GOT3 (cell line): ENCODE measurements at places on chromosomes 3 and 15.
A peak's percentile ranks its signal among the peaks of the same experiment; 100 is the strongest.

- DNase-seq: no peak
These were observed 59.5 kb downstream of the CBLB start for GRCh38 chr3:105809208-105809888.

GRCh38 chr3:59774634-59775033, 724.8 kb upstream of the CFAP20DC start:
- no peak for DNase-seq

DNA sequence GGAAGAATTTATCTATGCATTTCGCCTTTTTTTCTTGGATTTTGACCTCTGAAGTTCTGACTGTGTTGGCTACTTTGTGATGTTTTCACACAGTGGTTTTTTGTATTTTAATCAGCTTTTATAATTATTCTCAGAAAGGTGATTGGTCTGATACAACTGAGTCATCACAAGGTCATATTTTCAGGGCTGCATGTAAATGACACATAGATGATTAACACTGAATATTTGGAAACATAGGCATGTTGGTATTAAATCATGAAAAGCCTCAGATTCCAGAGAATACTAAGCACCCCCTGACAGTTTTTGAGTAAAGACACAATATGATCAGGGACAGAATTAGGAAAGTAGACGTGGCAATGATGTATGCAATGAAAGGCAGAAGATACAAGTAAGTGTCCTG, 175.5 kb upstream of the SLCO3A1 start:
- DNase-seq: no peak

- DNase-seq: no peak
These were observed 13.9 kb downstream of the YEATS2 start for GRCh38 chr3:183711516-183711915.

DNA sequence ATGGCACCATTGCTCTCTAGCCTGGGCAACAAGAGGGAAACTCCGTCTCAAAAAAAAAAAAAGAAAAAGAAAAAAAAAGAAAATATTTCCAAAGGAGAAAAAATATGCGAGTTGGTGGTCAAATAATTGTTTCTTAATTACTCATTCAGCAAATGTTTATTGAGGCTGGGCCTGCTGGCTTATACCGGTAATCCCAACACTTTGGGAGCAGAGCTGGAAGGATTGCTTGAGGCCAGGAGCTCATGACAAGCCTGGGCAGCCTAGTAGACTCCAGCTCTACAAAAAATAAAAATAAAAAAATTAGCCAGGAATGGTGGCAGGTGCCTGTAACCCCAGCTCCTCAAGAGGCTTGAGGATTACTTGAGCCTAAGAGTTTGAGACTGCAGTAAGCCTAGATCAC, 4.1 kb downstream of the KNL1 start:
- DNase-seq: no peak

GRCh38 chr15:56838085-56838484, 80.4 kb upstream of the TCF12 start:
- no peak for DNase-seq

DNA sequence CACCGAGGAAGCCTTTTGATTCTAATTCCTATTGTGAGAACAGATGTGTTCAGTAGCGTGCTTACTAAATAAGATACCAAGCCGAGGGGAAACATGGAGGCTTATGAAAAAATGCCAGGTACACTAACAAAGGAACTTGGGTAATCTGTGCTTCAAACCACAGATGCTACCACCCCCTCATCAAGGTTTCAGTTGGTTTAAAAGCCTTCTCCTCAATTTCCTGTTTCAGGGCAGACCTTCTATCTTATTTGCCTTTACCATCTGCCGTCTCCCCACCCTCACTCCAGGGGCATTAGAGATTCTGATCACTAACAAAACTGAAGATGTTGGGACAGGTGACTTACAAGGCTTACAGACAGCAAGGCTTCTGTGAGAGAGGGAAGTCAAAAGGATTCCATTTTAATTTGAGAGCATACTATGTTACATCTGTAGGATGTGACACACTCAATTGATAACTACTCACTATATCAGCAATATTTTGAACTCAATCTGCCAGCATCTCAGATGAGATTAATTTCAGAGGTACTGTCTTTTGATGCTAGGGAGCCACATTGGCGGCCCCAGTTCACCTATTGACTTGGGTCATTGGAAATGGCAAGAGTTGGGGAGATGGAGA, 60.6 kb upstream of the PLCL2 start:
- DNase-seq: no peak

GRCh38 chr3:188001093-188001492, 152.9 kb upstream of the LPP start:
- no peak for DNase-seq

- no peak for DNase-seq
These were observed 568.2 kb downstream of the TUSC7 start for GRCh38 chr3:117277816-117278215.

GRCh38 chr3:184662187-184662586, 49.7 kb downstream of the MAGEF1 start:
- DNase-seq: no peak

DNA sequence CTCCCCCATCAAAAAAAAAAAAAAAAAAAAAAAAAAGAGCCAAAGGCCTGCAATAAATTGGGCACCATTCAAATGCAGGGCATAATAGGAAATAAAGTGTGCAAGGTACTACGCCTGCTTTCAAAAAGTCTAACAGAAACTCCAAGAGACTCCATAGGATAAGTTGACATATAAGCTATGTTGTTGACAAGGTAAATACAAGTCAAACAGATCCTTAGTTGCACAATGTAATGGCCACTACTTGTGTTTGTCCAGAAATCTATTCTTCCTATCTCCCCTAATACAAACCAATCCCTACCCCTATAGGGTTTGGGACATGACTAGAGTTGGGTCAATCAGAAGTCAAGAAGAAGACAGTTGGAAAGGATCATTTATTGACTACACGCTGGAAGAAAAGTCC, 16.0 kb downstream of the MAP4 start:
- no peak for DNase-seq

- DNase-seq: no peak
These were observed 428.3 kb downstream of the NAALADL2 start for GRCh38 chr3:175287361-175287963.

GRCh38 chr15:70479785-70480184, 283.6 kb downstream of the UACA start:
- DNase-seq: no peak

DNA sequence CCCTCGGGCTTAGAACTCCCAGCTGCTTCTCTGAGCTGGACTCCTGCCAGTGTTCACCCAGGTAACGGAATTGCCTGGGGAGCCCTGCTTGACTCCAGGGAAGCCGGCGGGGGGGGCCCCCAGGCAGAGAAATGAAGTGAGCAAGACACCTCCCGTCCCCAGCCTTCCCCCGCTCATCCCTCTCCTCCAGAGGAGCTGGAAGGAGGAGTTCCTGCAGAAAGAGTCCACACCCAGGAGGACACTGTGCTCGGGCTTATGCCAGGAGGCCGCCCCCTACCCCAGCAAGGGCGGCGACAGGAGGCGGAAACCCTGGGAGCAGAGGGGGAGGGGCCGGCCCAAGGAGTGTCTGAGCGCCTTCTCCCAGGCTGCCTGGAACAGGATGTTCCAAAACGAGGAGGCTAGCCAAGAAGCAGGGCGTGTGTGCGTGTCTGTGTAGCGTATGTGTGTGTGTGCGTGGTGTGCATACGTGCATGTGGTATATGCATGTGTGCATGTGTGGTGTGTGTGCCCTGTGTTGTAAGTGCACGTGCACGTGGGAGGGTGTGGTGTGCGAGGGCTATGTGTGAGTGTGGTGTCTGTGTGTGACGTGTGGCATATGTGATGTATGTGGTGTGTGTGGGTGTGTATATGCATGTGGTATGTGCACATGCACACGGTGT, 511.3 kb downstream of the SHQ1 start:
- DNase-seq: no peak

GRCh38 chr3:193621127-193621526, 28.1 kb downstream of the OPA1 start:
- no peak for DNase-seq

- DNase-seq: no peak
These were observed 74.0 kb downstream of the B3GALNT1 start for GRCh38 chr3:161031134-161031533.

DNA sequence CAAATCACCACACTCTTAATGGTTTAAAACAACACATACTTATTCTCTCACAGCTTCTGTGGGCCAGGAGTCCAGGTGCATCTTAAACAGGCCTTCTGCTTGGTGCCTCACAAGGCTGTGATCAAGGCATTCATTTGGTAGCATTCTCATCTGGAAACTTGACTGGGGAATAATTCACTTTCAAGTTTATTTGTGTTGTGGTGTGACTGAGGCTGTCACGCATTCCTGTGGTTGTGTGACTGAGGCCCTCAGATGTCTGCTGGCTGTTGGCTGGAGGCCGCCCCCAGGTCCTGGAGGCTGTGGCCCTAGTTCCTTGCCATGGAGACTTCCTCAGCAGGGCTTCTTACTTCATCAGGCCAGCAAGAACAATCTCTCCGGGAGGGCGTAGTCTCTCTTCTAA, 16.9 kb upstream of the FAM3D start:
- DNase-seq: no peak

GRCh38 chr3:69650066-69650419, 89.2 kb upstream of the MITF start:
- no peak for DNase-seq

GRCh38 chr3:38582316-38582715, 67.2 kb downstream of the SCN5A start:
- DNase-seq: no peak

- DNase-seq: peak; percentile 79
These were observed at the start of gene DALRD3 for GRCh38 chr3:49017971-49018706. DALRD3 (minus strand) TSS chr3:49018580; CDS start chr3:49018564, 16 bp downstream.

DNA sequence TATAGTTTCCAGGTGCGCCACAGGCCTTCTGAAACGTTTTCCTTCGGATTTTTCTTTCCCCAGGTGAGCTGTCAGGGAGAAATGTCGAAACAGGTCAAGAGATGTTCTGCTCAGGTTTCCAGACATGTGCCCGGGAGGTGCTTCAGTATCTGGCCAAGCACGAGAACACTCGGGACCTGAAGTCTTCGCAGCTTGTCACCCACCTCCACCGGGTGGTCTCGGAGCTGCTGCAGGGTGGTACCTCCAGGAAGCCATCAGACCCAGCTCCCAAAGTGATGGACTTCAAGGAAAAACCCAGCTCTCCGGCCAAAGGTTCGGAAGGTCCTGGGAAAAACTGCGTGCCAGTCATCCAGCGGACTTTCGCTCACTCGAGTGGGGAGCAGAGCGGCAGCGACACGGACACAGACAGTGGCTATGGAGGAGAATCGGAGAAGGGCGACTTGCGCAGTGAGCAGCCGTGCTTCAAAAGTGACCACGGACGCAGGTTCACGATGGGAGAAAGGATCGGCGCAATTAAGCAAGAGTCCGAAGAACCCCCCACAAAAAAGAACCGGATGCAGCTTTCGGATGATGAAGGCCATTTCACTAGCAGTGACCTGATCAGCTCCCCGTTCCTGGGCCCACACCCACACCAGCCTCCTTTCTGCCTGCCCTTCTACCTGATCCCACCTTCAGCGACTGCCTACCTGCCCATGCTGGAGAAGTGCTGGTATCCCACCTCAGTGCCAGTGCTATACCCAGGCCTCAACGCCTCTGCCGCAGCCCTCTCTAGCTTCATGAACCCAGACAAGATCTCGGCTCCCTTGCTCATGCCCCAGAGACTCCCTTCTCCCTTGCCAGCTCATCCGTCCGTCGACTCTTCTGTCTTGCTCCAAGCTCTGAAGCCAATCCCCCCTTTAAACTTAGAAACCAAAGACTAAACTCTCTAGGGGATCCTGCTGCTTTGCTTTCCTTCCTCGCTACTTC, 3.8 kb downstream of the BHLHE40 start:
- no peak for DNase-seq

- DNase-seq: no peak
These were observed 173.6 kb upstream of the BHLHE40 start for GRCh38 chr3:4805662-4806061.

GRCh38 chr15:51284871-51285270, 53.5 kb downstream of the CYP19A1 start:
- no peak for DNase-seq

- DNase-seq: no peak
These were observed 79.5 kb downstream of the ZNF280D start for GRCh38 chr15:56653787-56654186.

GRCh38 chr3:127092776-127093175, 100.2 kb upstream of the PRR23E start:
- no peak for DNase-seq

DNA sequence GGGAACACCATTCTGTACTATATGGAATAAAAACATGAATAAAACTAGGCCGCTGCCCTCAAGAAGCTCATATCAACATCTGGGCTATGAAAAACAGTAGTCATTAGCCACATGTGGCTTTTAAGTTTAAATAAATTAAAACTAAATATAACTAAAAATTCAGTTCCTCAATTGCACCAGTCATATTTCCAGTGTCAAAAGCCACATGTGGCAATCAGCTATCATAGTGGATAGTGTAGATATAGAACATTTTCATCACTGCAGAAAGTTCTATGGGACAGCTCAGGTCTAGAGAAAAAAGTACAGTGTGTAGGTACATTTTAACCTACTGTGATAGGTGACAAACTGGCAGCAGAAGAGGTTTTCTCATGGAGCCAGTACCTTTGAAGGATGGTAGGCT, 261.4 kb downstream of the FOXP1 start:
- DNase-seq: no peak

- DNase-seq: no peak
These were observed 172.0 kb upstream of the HES1 start for GRCh38 chr3:193963808-193964516.

- no peak for DNase-seq
These were observed 7.0 kb upstream of the CD276 start for GRCh38 chr15:73677146-73677607.

GRCh38 chr15:60795471-60795870, 316.5 kb upstream of the ICE2 start:
- no peak for DNase-seq

DNA sequence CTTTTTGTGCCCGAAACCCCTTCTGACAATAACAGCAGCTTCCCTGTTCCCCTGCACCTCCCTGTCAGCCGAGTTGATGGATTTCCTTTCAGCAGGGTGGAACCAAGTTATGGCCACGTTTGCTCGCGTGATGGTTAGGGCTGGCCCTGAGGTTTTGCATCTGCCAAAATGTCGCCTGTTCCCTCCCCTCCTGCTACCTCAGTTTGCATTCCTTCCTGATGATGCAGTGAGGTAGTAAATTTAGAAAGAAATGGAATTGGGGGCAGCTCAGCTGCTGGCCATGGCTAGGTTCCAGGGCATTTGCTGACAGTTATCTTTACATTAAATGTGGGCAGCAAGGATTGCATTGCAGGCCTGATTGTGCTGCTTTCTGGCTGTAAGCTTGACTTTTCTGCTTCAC, 13.2 kb downstream of the LIMD1 start:
- DNase-seq: no peak

DNA sequence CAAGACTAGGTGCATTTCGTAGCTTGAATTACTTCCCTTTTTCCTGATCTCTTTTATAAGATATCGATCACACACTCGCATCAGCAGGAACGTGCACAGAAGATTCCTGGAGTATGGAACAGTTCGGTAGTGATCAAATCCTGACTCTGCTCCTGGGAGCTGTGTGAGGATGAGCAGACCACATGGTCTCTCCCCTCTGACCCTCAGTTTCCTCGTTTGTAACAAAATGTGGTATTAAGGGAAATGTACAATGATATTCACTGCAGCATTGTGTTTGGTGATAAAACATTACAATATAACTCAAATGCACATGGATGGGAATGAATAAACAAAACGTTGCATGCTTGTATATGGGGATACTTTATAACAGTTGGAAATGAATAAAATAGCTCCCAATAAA, 26.7 kb downstream of the TMED3 start:
- no peak for DNase-seq

- no peak for DNase-seq
These were observed 20.5 kb upstream of the IQSEC1 start for GRCh38 chr3:13093687-13094086.

GRCh38 chr15:35691173-35691761, 145.3 kb upstream of the DPH6 start:
- DNase-seq: no peak

- no peak for DNase-seq
These were observed 261.6 kb upstream of the LMCD1 start for GRCh38 chr3:8239718-8240695.
